Activated CD4-positive, alpha-beta T cell treated with anti-CD3 and anti-CD28 coated beads, Interleukin-2, amount 10 ng/mL, durations not matched to agents 7 days and 5 days (primary cell): ENCODE measurements at places on chromosomes 6 and 20. TPM values are rescaled to one million over a fixed set of nuclear protein-coding genes. Genes with fewer than 3 reads are reported as not detected.

The CGA gene
- total RNA-seq, result not detected

DNA sequence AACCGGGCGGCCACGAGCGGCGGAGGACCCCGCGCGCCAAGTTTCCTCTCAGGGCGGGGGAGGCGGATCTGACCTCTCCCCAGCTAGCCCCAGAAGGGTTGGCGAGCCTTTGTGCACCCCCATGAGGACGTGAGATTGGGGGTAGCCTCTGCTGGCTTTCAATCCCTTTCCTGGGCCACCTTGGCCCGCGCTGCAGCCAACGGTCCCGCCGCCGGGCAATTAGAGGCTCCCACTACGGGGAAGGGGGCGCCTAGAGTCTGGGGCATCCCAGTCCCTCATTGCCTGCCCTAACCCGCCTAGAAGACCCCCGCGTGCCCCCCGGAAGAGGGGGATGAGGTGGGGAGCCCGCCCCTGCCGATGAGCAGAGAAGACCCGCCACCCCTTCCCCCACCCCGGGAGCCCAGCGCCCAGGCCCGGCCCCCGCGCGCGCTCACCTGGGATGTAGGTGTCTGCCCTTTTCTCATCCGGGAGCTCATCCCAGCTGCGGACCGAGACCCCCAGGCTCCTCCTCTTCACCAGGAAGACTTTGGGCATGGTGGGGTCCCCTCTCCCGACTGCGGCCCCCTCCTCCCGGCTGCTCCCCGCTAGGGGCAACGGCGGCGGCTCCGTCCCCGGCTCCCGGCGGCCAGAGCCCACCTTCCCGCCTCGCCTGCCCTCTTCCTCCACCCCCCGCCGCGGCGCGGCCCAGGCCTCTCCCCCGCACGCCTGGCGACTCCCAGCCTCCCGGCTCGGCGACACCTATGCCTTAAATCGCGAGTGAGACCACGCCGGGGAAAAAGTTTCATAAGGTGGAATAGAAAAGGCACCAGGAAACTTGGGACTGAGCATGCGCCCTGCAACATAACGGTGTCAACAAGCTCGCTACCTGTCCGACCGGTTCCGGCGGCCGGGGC lies at the start of gene OVOL2:
OVOL2 (minus strand) TSS at position 816 of the 893 bp plus-strand sequence; CDS start at position 534, 282 bp downstream.
- peaks cover 71% of the 10 kb centered on the region for H3K27me3 ChIP-seq
- peaks cover 12% of the 10 kb centered on the region for H3K4me1 ChIP-seq
- peaks cover 2% of the 10 kb centered on the region for H3K36me3 ChIP-seq
- DNase-seq, result no peak
- H3K4me3 ChIP-seq, result peak within 1 kb of the TSS; percentile 43
- H3K27ac ChIP-seq, result no peak within 1 kb of the TSS

The PPP1R16B gene
- 67.4 TPM for total RNA-seq

The PKIB gene
- total RNA-seq, result 1.3 TPM
